ENCODE measurements at places on chromosomes 13 and 19. TPM values are rescaled to one million over a fixed set of nuclear protein-coding genes. Genes with fewer than 3 reads are reported as not detected.

DNA sequence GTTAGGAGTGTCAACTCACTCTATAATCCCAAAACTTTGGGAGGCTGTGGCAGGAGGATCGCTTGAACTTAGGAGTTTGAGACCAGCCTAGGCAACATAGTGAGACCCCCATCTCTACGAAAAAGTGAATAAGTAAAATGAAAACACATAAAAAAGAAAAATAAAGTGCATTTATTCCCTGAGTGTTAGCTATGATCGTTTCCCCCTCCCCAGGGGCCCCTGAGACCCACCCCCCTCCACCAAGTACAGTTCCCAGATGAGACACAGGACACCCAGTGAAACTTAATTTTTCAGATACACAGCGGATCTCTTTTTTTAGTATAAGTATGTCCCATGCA lies 28.6 kb upstream of the NANOS3 start:
- DNase-seq: no peak

The U2AF2 gene
- total RNA-seq: 163 TPM

GRCh38 chr13:58119351-58119750 lies 487.8 kb downstream of the PCDH17 start:
- DNase-seq: no peak

The FAM216B gene
- total RNA-seq: 0.09 TPM

The HSD17B14 gene
- 2.4 TPM for total RNA-seq

The ELANE gene
- total RNA-seq: 0.43 TPM

GRCh38 chr13:113971471-113972231 lies 2.2 kb downstream of the C13orf46 start:
- DNase-seq: peak; percentile 50

DNA sequence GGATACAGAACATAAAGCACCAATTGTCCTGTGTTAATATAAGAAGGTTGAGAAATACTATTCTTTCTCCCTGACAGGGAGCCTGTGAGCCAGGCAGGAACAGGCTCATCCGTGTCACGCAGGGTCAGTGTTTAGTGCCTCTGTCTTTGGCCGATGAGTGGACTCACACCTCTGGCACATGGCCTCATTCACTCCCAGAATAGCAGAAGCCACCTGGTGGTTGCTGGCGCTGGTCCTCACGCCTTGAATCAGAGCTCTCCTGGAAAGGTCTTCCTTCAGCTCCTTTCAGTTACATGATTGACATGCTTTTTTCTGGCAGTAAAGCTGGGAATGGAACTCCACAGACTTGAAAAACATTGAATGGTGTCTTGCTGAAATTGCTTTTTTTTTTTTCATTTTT lies 28.1 kb upstream of the SIAH3 start:
- peak; percentile 32 for DNase-seq

- DNase-seq: no peak
These were observed at the start of gene KLF16 for GRCh38 chr19:1863328-1863637. TSS of gene KLF16 (minus strand) at chr19:1863579. CDS start at chr19:1863497, 82 bp downstream.

GRCh38 chr13:72145383-72145782 lies 278.4 kb upstream of the DACH1 start:
- DNase-seq: no peak

The APOC1 gene
- total RNA-seq: 9.8 TPM

The CSNK1G2 gene
- 58.6 TPM for total RNA-seq

DNA sequence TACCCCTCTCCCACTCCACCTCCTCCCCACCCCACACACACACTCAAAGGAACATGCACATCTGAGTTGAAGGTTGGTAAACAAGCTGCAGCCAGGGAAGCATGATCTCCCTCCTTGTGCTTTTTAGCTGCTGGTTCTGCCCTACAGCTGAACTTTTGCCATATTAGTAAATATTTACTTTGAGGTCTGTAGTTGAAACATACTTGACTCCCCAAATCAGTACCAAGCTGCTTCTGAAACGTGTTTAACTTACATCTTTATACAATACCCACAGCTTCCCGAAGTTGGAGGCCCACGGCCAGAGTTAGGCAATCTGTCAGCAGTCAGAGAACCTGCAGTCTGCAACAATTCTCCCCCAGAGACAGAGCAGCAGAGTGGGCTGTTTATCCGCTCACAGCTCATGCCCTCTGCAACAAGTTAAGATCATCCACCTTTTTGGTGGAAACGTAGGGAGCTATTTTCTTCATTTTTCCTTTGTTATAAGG lies 1.5 kb upstream of the PCDH20 start:
- no peak for DNase-seq

DNA sequence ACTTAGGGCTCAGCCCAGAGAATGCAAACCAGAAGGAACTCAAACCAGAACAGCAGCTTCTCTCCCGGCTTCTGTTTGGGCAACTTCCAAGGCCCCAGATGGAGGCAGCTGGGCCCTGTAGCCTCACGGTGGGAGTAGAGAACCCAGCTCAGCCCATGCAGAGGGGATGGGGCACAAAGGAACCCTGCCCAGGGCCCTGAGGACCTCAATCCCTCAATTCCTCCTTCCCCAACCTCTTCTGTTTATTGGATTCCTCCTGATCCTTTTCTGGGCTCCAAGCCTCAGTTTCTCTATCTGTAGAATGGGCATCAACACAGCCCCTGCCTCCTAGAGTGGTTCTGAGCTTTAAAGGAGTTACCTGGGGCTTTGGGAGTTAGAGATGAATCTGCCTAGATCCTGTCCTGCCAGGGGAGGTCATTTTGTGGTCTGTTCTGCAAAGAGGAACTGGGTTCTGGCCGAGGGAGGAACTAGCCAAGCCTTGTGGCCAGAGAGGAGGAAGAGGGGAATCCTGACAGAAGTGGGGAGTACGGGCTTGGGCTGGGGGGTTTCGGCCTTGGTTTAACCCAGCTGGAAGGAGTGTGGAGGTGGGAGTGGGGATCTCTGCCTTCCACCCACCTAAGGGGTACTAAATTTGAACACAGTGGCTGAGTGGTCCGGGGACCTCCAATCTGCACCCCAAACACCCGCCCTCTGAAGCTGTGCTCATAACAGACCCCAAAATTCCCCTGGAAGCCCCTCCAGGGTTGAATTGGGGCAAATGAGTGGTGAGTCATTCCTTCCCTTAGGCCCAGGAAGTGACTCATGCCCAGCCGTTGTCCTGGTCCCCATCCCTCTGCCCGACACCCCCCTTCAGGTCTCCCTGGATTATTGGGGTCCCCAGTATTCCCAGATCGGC lies 2.7 kb downstream of the ADGRE5 start:
- peak; percentile 54 for DNase-seq

The ETV2 gene
- 0.76 TPM for total RNA-seq

The GRK1 gene
- total RNA-seq: 0.09 TPM

DNA sequence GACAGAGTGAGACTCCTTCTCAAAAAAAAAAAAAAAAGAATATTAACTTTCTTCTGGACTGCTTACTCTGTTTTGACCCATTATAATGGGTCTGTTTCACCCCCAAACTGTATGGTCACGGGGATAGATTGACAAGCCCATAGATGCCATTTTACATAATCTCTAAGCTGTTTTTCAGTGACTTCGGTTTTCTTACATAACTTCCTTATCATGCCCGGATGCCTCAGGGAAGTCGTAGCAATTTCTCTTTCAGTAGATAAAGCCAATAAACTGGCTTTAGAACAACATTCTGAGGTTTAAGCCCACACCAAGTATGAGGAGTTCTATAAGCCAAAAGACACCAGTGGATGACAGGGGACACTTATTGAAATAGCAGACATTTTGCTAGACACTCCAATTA lies 5.9 kb upstream of the ZNF254 start:
- DNase-seq: no peak

Measured in mucosa of descending colon (tissue), 3 donors.